CD4-positive, alpha-beta T cell treated with Interleukin-2 at 100 ng/mL for 4 hours (primary cell): ENCODE measurements at places on chromosomes 12 and 14.

GRCh38 chr14:58150243-58150805, 1.7 kb downstream of the ARMH4 start:
- DNase-seq, result no peak

DNA sequence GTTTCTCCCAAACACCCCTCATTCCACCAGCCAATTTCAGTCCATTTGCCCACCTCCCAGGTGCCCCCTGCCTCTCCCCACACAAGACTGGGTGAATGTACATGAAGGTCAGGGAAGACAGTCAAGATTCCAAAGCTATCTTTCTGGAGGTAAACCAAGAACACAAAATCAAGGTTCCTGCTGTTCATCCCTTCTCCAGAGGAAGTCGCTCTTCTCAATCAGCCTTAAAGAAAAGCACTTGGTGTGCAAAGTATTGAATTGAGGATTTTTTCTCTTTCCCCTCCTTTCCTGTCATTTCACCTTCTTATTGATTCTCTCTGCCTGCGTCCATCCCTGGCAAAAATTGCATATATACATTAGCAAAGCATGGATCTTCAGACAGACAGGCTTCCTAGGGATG, 4.5 kb downstream of the GRIN2B start:
- no peak for DNase-seq

DNA sequence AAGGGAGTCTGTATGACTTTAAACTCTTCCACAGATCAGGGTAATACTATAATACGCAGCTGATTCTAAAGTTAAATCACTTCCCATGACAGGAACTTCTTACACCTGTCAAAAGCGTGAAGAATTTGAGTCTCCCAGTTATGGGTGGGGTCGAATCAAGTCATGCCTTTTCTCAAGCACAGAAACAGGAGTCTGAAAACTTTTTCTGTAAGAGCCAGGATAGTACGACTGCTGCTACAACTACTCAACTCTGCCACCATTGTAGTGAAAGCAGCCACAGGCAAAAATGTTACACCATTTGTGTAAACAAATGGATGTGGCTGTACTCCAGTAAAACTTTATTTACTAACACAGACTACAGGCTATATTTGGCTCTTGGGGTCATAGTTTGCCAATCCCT, 90.3 kb downstream of the DUSP6 start:
- DNase-seq, result no peak

GRCh38 chr12:127107744-127108143, 1159.2 kb upstream of the TMEM132C start:
- DNase-seq, result no peak

DNA sequence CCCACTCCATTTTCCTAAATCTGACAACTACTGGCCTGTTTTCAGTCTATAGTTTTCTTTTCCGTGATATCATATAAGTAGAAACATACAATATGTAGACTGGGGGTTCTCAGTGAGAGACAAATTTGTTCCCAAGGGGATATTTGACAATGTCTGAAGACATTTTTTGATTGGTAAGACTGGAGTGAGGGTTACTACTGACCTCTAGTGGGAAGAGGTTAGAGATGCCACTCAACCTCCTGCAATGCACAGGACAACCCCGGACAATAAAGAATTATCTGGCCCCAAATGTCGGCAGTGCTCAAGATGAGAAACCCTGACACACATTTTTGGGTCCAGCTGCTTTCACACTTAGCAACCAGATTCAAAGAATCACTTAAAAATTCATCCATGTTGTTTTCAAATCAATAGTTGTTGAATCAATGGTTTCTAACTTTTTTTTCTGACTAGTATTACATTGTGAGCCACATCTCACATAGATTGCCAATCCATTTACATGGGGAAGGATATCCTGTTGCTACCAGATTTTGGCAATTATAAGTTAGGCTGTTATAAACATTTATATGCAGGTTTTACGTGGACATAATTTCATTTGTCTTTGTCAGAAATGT, 307.1 kb downstream of the RPL10L start:
- no peak for DNase-seq

GRCh38 chr12:130849561-130850417, 10.7 kb upstream of the STX2 start:
- DNase-seq, result no peak

GRCh38 chr14:56300495-56300894, 182.3 kb downstream of the PELI2 start:
- no peak for DNase-seq

- no peak for DNase-seq
Observed at GRCh38 chr14:61608245-61609165, 86.8 kb upstream of the HIF1A start.

- no peak for DNase-seq
Observed at GRCh38 chr12:104122298-104122697, 15.7 kb downstream of the NFYB start.

DNA sequence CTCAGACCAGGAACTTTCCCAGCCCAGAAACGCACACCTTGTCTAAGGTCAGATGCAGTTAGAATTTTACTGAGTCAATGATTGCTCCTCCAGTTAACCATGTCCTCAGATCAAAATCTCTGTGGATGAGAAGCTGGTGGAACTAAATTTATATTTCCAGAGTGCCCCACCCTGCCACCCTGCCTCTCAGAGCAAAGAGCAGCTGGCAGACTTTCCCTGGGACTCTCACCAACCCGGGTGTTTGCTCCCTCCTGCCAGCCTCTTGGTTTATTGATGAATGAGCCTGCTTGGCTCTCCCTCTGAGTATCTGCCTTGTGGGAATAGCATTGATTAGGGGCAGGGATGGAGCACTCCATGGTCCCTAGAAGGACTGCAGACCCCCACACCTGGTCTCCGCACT, 5.9 kb upstream of the KRT1 start:
- no peak for DNase-seq

DNA sequence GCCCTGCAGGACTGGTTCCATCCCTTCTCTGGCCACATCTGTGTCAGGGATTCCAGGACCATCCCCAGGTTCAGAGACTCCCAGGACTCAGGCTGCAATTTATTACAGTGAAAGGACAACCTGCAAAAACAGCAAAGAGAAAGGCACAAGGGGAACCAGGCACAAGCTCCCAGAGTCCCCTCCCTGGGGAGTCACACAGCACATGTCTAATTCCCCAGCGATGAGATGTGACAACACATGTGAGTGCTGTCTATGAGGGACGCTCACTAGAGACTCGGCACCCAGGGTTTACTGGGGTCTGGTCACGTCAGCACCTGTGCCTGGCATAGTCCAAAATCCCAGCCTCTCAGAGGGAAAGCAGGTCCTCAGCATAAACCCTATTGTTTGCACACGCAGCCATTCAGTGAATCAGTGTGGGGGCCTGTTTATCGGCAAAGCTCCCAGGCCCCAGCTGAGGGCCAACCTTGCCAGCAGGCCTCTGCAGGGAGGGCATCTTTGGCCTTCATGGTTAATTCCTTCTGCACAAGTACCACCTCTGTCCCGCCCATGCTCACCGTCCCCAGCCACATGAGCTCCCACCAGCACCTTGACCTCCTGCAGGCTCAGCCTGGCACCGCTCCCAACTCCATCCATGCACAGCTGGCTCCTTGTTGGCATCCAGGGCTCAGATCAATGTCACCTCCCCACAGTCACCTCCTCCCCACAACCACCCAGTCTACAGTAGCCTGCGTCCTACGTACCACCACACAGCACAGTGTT, 198.9 kb upstream of the SFSWAP start:
- DNase-seq, result no peak

- no peak for DNase-seq
Observed at GRCh38 chr14:50944647-50945413, 547 bp upstream of the PYGL start.

GRCh38 chr12:50720085-50720484, 43.8 kb upstream of the ATF1 start:
- DNase-seq, result no peak
